ENCODE measurements at places on chromosomes 5 and 9.

DNA sequence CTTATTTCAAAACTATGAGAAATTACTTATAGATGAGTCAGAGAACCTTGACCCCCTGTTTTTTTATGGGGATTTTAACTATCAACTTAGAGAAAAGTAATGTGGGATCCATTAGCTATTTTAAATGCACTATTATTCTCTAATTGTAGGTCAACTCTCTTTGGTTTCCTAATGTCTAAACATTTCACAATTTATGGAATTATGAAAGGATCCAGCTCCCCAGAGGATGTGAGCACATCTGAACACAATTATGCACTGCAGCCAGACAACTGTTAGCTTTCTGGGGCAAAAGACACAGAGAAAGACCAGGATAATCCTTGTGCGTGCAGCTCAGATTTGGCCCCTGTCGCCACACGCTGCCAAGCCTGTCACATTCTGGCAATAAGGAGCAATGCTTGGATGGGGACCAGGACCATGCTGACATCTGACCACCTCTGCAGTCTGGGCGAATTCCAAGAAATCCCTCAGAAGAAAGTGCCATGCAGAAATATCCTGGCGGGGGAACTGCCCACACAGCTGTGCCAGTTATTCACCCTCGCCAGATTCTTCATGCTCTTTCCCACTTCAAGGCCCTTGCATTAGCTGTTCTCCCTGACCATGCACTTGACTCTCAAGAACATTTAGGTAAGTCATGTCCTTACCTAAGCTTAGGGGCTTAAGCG is 22.2 kb upstream of the CMBL start:
- no peak for DNase-seq

DNA sequence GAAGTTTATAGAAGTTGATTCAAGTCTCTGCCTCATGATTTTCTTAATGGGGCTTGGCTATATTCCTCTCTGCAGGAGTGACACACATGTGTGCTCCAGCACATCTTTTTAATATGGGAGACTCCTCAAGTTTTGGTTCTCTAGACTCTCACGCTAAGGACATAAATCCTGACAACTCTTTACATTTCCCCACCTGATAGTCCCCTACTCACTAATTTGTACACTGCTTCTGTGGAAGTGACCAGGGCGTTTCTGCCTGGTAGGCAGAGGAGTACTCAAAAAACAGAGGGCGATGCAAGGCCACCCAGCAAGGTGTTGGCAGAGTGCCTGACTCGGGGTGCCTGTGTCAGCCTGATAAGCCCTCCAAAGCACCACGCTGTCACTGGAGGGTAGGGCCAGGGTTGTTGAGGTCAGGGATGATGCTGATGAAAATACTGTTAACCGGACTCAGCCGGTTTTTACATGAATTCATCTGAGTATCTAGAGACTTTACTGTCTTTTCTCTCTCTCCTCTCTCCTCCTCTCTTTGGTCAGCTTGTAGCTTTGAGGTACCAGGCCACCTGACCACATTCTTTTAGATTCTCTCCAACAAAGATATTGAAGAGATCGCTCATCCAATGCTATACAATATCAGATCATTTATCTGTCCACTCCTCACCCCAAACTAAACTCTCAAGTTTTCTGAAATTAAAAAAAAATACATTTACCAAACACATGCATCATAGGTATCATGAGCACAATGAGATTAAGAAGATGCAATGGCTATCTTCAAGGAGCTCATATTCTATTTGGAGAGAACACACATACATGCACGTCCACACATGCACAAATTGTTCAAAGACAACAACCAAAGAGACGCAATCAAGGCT is 205.2 kb downstream of the PIK3R1 start:
- no peak for DNase-seq

DNA sequence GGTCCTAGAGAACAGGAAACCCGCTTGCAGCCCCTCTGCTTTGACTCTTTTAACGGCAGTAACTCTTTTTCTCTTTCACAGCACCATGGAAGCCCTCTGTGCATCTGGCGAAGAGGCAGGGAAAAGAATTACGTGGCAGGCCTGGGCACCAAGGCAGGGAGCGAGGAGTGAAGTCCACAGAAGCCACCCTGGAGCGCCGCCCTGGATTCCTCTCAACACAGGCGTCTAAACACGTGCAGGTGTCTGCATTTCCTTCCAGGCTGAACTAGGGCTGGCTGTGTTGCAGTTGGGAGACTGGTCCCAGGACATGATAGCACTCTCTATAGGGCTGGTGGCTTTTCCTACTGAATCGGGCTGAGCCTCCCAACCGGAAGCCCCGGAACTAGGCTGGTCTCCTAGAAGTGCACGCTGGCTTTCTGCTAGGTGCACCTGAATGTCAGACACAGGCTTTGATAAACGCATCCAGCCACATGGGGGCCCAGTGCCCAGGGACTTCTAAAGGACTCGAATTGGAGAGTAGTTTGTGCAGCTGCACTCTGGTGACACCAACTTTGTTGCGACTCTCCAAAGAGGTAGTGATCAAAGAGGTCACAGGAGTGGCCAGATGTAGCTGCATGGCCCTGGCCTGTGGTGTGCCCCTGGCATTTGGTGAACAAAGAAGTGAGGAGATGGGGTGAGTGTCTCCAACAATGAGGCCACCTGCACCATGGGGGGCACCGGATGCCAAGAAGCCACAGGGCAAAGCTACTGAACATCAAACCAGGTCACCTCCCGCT is 54.5 kb downstream of the AK8 start:
- DNase-seq = no peak

- DNase-seq = no peak
Observed at GRCh38 chr5:42854795-42855194, 43.1 kb upstream of the SELENOP start.

DNA sequence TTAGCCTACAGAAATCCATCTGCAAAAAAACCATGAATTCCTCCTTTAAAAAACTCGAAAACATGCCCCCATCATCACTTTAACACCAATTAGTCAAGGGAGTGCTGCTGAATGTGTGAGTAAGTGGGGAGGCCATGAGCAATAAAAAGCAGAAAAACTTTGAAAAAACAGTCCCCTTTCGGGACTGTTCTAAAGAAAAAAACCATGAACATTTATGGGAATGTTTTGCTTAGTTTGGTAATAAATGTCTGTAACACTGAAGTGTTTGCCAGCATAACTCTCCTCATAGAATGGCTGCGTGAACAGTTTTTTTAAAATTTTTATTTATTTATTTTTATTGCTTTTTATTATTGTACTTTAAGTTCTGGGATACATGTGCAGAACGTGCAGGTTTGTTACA is 99.4 kb upstream of the TARS1 start:
- DNase-seq = no peak

DNA sequence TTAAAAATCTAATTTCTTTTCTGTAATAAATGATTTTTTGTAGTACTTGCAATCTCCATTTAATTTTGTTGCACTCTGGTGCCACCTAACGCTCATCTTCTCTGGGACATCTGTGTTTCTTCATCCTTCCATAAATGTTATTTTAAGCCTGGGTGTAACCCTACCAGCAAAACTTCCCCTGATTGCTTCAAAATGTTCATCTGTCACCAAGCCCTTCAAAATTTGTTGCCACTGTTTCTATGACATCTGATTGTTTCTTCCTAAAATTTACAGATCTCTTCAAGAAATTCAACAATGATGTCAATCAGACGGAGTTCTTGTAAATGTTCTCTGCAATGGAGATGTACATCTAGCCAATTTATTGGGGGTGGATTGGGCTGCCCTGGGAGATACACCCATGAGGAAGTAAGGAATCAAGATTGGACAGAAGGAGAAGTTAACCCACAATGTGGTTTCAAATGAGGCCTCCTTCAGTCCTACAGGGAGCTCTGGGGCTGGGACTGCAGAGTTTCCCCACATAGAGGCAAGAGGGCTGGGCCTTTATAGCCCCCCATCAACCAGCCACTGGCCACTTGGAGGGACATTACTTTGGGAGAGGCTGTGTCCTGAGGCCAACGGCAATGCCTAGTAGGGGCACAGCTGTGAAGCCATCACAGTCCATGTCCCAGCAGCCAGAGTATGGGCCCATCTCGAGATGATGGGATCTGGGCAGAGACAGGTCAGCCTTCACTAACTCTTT is 23.3 kb downstream of the MCTP1 start:
- no peak for DNase-seq

DNA sequence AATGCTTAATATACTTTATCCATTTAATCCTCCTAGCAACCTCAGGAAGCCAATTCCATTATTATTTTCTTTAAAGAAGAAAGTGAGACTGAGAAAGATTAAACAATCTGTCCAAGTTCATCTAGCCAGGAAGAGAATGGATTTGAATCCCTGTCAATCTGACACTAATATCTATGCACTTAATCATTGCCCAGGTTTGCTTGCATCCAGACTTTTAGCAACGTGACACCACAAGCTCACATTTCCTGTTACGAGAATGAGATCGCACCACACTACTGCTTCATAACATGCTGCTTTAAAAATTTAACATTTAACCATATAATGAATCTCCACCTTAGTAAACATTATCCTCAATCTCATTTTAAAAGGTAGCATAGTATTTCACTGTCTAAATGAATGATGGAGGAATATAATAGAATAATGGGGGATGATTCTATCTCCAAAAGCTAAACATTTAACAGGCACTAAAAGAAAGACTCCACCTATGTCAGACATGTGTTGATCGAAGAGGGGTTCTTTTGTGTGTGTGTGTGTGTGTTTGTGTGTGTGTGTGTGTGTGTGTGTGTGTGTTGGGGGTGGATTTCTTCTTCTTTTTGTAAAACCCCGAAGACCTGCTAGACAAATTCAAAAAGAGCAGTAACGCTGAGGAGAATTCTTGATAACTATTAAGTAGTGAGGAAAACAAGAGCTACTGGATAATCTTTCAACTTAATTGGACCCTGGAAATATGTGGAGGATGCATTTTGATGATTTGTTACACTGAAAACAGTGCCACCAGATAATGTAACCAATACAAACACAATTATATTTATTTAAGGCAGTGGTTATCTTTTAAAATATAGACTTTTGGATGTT is 138.7 kb upstream of the NR3C1 start:
- DNase-seq = no peak

DNA sequence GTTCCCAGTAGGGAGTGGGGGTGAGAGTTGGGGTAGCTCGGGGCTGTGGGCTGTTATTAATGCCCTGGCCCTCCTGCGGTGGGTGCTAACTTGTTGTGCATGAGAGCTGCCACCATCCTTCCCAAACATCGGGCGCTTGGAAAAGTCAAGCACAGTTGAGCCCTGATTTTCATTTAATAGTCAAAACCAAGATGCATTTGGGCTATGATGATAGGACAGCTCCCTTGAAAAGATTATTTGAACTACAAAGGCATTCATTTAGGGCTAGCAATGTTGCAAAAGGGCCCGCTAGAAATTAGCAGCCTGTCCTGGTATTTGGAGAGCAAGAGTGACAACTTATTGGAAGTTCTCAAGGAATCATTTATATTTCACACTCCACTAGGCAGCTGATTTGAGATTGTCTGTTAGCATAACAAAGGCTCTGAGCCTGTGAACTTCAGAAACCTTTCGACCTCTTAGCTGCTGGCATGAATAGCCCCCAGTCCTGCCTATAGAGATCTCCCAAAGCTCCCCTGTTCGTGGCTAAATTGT is 128.2 kb upstream of the TMEM161B start:
- no peak for DNase-seq

DNA sequence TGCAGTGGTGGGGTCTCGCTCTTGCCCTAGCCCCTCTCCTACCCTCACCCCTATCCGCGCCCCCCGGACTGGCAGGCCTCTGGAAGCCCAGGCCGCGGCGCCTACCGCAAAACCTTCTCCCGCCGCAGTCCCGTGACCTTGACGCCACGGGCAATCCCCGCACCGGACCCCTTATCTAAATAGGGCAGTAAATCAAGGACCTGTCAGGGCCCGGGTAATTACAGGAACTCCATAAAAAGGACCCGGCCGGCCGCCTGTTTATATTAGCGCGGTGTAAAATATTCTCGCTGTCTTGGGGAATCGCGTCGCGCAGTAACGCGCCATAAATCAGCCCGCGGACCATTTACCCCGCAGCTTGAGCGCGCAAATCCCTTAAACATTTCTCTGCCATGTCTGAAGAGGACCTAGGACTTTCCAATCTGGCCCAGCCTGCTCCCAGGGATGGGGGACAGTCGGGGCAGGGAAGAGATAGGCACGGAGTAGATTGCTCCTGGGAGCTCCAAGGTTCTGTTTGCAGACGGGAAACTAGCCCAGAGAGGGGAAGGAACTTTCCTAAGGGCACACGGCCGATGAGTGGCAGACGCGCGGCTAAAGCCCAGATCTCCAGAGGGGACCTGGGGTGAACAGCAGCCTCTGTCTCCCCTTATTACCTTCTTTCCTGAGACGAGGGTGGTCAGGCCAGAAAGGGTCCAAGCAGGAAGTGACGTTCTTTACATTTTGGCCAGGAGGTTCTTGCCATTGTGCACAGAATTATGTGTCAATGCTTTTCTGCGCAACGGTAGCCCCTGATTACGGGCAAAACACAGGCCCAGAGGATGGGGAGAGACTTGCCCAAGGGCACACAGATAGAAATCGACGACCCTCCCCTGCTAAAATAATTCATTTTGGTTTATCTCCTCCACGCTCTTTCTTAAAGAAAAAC is 4.8 kb upstream of the HAND1 start:
- no peak for DNase-seq

GRCh38 chr9:94928691-94929368 is 202.3 kb downstream of the AOPEP start:
- no peak for DNase-seq

- DNase-seq = no peak
Observed at GRCh38 chr9:27181381-27181780, 72.4 kb downstream of the TEK start.

- no peak for DNase-seq
Observed at GRCh38 chr9:127214421-127215267, 49.9 kb upstream of the GARNL3 start.

DNA sequence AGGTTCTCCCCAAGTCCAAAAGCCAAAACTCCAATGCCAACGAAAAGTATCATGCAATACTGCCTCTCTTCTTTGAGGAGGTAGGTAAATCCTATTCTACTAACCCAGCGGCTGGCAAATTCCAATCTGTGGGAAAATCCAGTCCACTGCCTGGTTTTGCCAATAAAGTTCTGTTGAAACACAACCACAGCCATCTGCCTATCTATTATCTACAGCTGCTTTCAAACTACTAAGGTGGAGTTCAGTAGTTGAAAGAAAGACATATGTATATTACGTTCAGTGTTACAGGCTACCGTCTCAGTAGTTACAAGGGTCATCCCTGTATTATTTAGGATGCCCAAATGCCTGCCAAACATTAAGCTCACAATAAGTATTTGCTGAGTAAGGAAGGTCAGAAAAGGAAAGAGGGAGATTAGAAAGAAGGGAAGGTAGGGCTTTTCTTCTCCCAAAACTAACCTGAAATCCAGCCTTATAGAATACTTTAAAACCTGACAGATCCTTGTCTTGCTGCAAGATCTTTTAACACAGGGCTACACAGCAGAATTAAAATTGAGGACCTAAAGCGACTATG is 16.2 kb downstream of the ARL15 start:
- no peak for DNase-seq

- DNase-seq = no peak
Observed at GRCh38 chr5:129945774-129946270, 41.6 kb downstream of the CHSY3 start.

Data from type B pancreatic cell (in vitro differentiated cells).